ENCODE measurements at places on chromosomes 11 and 22.
A peak's percentile ranks its signal among the peaks of the same experiment; 100 is the strongest.

DNA sequence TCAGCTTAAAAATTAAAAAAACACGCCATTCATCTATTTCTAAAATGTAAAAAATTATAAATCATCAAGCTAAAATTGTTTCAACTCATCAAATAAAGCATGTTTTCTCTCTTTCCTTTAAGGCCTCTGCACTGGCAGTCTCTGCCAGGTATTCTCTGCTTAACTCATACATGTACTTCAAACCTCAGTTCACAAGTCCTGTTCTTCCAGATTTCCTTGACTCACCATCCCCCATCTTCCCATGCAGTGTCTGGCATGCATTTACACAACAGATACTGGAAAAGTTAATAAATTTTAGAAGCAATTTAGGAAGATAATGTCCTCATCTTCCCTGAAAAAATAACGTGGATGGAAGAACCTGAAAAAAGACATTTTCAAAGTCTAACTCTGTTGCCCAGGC, 32.5 kb downstream of the CSTF3 start:
- no peak for DNase-seq

DNA sequence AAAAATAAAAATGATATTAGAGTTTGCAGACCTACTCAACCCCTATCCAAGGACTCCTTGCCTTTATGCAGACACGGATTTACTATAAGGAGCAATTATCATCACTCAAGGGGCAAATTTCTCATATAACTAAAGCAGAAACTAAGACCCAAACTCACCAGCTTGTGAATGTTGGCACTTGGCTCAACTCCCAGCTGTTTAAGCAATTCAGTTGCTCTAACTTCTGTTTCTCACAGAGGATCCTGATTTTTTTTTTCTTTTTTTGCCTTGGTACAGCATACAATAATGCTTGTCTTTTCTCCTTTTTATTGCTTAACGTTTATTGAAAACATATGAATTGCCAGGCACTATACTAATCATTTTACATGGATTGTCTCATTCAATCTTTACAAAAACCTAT, 9.6 kb upstream of the CBLIF start:
- no peak for DNase-seq

DNA sequence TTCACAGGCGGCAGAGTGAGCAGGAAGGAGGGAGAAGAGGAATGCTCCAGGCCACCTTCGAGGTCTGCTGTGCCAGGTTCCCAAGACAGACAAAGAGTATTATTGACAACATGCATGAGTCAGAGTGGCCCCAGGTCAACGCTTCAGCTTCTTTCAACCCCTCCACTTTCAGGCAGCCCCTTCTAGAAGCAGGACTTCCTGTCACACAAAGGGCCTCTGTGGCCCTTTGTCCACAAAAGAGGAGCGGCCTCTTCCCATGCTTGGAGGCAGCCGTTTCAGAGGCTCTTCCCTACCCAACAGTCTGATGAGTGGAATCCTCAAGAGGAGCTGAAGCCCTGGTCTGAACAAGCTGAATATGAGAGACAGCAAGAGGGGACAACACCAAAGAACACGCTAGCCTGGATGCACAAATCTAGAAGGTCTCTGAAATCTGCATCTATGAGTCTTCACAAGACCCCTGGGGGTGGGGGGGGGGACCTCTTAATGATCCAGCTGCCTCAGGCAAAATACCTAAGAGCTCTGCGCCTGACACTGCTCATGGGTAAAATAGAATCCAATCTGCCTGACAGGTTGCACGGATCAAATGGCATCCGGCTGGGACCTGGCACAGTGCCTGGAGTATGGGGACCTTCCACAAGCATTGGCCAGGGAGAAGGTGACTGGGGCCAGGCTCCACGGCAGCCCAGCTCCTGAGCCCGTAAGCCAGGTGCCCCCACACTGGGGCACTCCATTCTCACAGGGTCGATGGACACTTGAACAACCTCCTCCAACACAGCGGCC, 67.5 kb downstream of the PACSIN2 start:
- no peak for DNase-seq

- peak; percentile 87 for DNase-seq
Measured at GRCh38 chr22:24805790-24806662, at the start of gene SGSM1. Gene SGSM1 (plus strand): TSS chr22:24806211. CDS start chr22:24806326, 115 bp downstream.

GRCh38 chr11:46348566-46349401, 1.5 kb downstream of the DGKZ start:
- peak; percentile 85 for DNase-seq

GRCh38 chr22:36183446-36183845, 18.2 kb downstream of the APOL4 start:
- DNase-seq = no peak

DNA sequence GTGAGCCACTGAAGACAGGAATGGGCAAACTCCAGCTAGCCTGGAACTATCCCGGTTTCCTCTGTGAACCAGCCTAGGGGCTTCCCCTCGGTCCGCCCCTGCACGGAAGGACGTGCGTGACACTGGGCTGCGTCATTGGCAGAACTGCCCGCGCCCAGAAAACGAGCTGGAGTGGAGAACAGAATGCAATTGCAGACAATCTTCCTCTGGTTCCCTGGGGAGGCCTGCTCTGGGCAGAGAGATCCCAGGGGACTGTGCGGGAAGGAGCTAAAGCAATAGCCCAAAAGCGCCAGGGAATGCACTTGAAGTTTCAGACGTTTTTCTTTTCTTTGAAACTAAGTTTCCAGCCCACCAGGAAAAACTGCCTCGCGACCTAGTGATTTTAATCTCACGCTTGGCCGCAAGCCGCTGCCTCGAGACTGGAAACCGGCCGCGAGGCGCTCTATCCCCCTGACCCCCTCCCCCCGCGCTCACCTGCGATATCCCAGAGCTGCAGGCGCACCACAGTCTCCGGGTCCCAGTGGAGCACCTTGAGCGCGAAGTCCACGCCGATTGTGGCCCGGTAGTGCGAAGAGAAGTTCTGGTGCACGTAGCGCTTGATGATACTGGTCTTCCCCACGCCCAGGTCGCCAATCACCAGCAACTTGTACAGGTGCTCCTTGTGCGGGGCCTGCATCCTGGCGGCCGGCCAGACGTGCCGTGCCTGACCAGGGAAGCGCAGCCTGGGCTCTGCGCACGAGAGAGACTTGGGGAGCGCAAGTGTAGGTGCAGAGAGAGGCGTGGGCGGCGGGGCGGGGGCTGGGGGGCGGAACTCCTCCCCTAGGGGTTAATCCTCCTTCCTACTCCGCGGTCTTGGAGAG, at the start of gene RAB38:
Gene RAB38, minus strand, starts transcription at position 735 of the 860 bp plus-strand sequence. Its CDS starts 59 bp downstream, at position 676.
- DNase-seq = peak; percentile 73

DNA sequence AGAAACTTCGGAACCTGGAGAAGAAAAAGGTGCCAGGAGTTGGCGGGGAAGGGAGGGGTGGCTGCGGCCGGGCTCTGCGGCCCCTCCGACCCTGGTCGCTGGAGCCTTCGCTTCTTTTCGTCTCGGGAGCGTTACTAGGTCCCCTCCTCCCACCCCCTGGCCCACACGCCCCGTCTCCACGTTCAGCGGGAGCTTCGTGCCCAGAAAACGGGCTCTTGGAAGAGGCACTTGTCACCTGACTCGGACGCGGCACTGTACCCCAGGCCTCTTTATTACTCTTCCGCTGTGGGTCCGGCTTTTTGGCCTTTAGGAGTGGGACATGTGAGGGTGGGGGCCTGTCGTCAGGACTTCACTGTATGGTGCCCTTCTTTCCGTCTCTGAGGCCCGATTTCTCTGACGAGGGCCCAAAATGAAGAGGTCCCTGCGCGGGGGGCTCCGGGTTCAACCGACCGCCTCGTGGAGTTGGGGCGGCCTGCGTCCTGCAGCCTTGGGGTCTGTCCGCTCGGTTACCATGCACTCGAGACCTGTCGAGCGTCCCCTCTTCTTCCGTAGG, 1.2 kb downstream of the CAPRIN1 start:
- DNase-seq = peak; percentile 31

DNA sequence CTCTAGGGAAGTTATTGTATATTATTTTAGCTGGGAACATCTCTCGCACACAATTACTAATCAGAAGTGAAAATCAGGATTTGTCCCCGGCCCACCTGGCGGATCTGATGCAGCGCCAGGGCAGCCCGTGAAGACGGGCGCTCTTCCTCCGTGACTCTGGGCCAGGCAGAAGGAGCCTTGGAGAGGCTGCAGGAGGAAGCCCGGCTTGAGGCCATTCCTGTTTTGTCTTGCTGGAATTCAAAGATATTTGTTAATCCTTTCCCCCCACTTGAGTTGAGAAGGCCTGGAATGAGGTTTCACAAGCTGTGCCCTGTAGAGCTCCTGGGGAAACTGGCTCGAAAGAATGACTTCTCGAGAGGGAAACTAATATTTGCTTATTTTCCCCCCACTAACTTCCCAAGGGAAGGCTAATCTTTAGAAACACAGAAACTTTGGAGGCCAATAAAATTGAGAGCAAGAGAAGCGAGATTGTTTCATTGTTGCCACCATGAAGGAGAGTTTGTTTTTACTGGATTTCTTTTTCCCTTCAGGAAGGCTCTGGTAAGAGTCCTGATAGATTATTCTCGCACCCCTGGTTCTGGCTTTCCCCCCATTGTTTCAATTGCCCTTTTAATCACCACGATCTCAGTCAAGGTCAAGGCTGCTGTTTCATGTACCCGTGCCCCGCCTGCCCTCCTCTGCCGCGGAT, 92.8 kb upstream of the SEPTIN5 start:
- no peak for DNase-seq

DNA sequence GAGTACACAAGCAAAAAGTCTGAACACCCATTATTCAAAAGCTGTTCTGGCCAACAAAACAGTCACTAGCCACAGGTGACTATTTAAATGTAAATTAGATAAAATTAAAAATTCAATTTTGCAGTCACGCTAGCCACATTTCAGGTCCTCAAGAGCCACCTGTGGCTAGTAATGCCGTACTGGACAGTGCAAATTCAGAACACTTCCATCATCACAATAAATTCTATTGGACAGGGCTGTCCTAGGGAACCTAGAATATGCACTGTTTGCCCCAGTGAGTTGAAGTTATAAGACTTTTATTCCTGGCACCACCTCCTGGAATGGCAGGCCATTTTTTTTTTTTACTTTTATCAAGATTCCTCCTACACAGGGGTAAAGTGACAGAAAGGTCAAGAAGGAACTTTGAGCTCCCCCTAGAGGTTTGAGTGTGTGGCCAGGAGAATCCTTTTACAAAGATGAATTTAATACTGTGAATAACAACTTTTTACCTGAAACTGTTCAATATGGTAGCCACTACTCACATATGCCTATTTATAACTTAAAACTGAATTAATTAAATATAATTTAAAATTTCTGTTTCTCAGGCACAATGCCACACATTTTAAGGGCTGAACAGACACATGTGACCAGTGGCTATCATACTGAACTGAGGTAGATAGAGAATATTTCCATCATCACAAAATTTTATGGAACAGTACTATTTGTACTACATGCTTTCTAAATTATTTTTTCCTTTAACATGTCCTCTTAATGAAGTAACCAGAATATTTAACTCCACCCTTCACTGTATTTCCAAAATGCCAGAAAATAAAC, 6.5 kb downstream of the MSANTD2 start:
- peak; percentile 59 for DNase-seq

DNA sequence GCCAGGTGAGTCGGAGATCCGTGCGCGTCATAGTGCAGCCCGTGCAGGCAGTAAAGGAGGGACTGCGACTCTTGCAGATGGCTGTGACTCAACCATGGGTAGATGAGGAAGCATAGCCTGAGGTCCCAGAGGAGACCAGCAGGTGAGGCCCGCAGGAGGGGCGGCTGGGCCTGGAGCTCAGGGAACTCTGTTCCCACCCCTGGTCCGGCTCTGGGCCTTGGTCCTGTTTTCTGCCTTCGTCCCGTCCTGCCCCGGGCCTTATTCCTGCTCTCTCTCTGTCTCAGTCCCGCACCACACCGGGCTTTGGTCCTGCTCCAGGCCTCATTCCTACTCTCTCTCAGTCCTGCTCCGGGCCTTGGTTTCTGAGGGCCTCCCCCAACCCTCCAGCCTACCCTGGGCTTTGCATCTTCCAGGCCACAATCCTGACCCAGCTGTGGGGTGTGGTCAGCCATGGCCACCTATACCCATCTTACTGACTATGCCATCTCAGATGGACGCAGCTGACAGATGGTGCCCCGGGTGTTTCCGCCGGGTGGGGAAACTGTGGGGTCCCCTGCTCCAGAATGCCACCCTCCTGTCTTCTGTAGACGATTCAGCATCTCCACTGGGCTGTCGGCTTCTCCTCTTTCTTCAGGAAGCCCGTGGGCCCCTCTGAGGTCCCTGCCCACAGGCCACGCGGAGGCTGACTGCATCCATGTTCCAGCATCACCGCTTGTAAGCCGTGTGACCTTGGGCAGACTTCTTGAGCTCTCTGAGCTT, 1134.1 kb downstream of the BRD1 start:
- no peak for DNase-seq

GRCh38 chr11:126547691-126548090, 192.2 kb downstream of the ST3GAL4 start:
- DNase-seq = no peak

DNA sequence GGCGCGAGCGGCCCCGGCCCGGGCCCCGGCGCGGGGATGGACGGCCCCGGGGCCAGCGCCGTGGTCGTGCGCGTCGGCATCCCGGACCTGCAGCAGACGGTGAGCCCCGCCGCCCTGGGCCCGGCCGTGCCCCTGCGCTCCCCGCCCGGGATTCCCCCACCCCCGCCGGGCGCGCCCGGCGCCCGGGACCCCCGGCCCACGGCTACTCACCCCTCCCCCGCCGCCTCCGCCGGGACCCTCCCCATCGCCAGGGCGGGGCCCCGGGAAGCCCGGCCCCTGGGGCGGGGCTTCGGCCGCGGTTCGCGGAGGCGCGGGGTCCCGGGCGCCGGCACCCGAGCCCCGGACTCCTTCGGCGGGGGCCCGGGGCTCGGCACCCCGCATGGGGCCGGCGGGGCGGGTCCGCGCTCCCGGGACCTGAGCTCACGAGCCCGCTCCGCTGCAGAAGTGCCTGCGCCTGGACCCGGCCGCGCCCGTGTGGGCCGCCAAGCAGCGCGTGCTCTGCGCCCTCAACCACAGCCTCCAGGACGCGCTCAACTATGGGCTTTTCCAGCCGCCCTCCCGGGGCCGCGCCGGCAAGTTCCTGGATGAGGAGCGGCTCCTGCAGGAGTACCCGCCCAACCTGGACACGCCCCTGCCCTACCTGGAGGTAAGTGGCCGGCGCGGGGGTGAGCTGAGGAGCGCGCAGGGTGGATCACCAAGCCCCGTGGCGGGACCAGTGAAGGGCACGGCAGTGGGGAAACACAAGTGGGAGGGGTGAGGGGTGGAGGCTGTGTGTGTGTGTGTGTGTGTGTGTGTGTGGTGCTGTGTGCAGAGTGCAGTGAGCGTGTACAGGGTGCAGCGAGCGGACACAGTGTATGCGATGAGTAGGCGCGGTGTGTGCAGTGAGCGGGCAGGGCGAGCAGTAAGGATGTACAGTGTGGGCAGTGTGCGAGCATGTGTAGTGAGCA, 2.3 kb downstream of the SHANK3 start:
- DNase-seq = no peak

- no peak for DNase-seq
Measured at GRCh38 chr22:33687464-33687863, 232.8 kb downstream of the LARGE1 start.

- peak; percentile 82 for DNase-seq
Measured at GRCh38 chr11:95084509-95084908, 5.1 kb upstream of the ENDOD1 start.
